Activated T-helper 1 cell treated with anti-CD3 and anti-CD28 coated beads, Interleukin-2, amount 50 U/mL, for 16 hours (primary cell): ENCODE measurements at places on chromosomes 2 and 18.

DNA sequence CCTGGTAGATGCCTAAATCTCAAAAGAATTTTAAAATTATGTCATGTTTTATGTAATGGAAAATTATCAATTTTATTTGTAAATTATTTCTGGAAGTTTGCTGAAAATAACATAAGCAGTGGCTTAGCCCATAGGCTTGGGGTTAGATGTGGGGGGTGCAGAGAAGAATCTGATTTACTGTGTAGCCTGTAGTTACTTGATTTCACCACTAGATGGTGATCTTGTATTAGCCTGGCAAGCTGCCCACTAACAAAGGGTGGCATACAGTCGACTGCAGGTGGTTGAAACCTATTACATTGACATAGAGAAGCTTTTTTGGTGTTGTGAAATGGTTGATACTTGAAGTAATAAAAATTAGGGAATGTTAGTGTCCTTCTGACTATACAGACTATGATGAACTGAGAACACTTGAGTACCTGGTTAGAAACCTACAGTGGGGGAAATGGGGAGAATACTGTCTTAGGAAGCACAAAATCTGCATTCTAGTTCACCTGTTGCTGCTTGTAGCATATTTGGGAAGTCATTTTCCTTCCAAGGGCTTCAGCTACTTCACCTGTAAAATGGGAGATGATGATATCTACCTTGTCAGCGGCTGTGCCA lies 191.0 kb upstream of the LHCGR start:
- DNase-seq: no peak

GRCh38 chr2:111898703-111899514 lies 502 bp downstream of the MERTK start:
- no peak for DNase-seq

DNA sequence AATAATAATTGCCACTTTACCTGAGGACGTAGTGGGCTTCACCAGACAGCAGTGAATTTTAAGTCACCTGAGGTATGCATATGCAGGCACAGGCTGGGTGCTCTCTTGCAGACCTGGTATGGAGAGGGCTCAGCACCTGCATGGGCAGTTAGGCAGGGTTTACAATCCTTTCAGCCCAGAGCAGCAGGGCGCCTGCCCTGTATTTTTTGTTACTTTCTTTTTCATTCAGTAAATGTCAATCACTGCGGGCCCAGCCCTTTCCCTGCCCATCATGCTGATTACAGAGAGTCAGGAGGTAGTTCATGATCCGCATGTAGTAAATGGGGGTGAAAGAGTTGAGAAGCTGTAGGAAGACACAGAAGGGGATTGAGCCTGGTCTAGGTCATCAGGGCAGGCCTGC lies 147.0 kb upstream of the ALPP start:
- DNase-seq: no peak

DNA sequence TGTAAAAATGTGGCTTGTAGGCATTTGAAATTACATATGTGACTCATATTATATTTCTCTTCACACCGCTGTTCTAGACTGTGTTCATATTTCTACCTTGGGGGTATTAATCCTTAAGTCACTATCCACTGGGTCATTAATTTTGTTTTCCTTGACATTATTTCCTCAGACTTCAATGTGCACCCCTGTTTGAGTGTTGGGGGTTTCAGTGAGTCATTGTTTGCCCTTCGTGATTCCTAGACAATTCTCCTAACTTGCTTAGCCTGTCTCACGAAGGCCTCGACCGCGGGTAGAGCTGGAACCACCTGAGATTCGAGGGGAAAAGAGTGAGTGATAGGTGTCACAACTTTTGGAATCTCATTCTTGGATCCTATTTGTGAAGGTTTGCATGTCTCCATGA lies 35.1 kb downstream of the NPAS2 start:
- DNase-seq: no peak

DNA sequence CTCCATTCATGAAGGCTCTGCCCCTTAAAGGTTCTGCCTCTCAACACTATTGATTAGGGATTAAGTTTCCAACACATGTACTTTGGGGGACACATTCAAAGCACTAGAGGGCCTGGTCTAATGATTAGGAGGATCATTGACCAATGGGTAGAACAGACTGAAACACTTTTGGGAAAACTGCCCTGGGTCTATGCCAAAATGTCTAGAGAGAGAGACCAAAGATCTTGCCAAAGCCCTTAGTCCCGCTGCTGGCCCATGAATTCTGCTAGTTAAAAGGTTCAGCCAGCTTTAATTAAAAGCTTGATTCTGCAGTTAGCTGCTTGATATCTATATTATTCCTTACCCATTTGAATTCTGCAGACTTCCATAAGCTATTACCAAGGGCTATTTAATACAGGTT lies 613.2 kb downstream of the SLC4A3 start:
- DNase-seq: no peak
